ENCODE measurements at places on chromosomes 5 and 9.

GRCh38 chr9:125649826-125650225 is 57.2 kb downstream of the MAPKAP1 start:
- no peak for DNase-seq

GRCh38 chr5:55911784-55912653 is 60.9 kb downstream of the IL31RA start:
- DNase-seq = no peak

DNA sequence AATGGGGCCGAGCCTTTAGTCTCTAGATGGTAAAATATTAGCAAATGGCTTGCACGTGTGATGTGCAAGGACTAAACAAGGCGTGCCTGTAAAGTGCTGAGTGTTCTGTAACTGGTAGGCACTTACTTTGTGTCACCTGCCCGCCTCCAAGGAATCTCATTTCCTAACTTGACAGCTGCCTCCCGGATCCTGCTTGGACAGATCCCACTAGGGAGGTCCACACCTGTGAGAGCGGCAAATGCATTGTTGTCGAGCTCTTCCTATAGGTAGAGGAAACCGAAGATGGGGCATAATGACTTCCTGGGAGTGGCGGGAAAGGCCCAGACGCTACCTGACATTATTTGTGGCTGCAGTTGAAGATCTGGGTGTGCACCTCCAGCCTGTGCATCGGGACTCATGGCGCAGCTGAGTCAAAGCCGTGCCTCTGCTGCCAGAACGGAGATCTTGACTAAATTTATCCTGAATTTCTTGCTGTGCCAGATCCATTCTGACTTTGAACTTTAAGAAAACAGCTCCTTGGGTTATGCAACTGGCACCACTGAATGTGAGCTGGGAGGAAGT is 79.8 kb downstream of the TENT4A start:
- no peak for DNase-seq

GRCh38 chr5:151581812-151582583 is 9.1 kb downstream of the FAT2 start:
- no peak for DNase-seq

- DNase-seq = no peak
Observed at GRCh38 chr5:83482961-83483360, 11.4 kb downstream of the VCAN start.

DNA sequence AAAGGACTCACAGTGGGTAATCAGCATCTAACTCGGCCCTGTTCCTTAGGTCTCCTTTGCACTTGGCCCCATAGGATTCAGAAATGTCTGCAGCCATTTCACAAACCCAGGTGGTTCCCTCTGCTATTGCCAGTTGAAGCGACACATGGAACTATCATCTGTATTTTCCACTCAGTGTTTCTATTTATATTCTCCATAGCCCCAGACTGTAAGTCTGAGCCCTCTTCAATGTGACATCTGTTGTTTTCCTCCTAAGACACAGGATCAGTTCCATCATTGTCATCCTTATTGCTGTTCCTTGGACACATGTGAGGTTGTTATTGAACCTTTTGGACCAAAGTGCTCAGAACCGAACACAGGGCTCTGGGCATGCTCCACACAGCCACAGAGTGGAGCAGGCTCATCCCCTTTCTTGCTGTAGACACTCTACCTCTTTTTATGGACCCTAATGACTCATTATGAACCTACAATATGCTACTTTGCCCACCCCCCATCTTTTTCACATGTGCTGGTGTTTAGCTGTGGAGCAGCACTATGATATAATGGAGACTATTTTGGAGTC is 36.4 kb downstream of the GARNL3 start:
- DNase-seq = no peak

GRCh38 chr9:90645721-90646120 is 3.1 kb upstream of the DIRAS2 start:
- no peak for DNase-seq

DNA sequence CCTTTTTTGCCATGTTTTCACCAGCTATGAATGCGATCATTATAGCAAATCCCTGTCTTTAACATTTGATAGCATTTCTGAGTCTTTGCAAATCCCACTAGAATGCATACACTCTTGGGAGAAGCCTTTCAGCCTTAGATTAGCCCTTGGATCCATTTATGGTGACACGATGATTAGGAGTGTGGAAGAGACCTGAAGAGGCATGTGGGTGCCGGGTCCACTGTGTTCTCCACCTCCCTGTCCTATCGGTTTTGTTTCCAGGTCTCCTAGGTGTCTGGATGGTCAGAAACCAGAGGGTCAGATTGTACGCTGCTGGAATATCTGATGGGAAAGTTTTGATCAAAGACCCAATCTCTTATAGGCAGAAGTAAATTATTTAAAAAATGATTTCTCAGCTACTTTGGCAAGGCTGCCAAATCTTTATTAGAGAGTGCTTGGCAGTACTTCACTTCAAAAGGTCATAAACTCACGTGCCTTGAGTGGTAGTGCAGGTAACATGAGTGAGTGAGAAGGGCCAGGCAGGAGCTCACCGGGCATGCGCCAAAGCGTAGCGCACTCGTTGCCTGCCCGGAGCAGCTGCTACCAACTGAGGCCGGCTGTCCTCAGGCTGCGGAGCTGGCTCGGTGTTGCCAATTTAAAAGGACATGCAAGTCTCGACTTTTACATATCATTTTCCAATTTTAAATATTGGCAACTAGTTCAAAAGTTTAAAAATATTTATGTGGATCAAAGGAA is 51.3 kb downstream of the PCSK5 start:
- no peak for DNase-seq

DNA sequence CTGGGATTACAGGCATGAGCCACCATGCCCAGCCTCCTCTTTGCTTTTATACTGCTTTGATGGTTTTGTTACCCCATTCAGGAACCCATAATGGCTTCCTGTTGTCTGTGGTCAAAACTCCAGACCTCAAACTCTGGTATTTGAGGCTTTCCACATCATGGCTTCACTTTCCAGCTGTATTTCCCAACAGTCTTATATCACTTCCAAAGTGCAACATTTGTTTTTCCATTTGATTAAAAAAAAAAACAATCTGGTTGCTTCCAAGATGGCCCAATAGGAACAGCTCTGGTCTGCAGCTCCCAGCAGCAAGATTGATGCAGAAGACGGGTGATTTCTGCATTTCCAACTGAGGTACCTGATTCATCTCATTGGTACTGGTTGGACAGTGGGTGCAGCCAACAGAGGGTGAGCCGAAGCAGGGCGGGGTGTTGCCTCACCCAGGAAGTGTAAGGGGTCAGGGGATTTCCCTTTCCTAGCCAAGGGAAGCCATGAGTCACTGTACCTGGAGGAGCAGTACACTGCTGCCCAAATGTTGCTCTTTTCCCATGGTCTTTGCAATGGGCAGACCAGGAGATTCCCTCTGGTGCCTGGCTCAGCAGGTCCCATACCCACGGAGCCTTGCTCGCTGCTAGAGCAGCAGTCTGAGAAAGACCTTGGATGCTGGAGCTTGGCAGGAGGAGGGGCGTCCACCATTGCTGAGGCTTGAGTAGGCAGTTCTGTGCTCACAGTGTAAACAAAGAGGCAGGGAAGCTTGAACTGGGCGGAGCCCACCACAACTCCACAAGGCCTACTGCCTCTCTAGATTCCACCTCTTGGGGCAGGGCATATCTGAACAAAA is 458.4 kb downstream of the KDM4C start:
- DNase-seq = no peak

DNA sequence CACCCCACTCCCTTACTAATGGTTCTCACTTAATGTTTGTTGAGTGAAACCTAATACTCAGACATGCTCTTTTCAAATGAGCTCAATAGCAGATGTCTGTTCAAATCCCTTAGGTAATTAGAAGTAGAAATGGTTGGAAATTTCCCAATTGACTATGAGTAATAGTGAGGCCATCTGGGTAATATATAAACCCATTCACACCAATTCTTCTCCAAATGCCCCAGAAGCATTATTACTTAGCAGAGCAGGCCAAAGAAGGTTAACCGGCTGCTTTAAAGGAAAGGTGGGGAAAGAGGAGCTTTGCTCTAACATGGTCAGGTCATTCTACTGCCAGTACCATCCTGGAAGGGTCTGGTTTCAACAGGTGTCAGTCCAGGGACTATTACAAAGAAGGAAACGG is 119.5 kb upstream of the MTAP start:
- DNase-seq = no peak

GRCh38 chr5:158811350-158811749 is 288.4 kb downstream of the EBF1 start:
- DNase-seq = no peak

DNA sequence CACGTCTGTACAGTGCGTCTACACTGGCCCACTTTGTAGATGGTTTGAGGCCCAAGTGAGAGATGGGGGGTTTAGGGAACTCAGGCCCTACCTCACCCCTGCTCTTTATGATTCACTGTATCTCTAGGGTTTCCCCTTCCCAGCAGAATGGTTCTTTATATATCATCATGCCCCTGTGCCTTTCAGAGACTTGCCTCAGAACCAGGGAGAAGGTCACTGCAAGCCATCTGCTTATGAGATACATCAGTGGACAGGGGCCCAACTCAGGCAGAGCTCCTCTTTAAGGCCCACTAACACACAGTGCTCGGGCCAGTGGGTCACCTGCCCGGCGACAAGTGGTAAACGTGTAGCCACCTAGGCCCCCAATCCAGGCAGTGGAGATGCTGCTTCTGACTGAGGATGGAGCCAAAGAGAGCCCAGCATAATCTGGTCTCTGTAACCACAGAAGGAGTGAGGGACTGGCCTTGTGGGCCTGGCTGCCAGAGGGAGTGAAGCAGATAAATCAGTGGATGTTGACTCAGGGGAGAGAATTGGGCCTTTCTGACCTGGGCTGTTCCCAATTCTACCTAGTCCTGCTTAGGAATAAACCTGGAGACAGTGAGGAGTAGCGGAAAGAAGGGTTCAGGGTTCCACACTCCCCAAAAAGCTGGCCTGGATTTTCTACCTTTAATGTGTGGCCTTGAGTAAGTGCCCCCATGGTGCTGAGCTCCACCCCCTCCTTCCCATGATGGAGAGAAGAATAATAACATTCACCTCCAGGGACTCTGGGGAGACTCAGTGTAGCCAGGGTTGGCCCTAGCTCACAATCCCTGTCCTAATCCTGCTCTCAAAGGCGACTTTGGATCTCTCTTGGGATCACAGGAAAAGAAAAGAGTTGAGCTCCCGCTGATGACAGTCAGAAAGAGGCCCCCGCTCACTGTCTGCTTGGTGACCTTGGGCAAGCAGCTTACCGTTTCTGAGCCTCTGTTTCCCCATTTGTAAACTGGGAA is 2.8 kb upstream of the DUSP1 start:
- no peak for DNase-seq

All from eye (tissue), 1 donor.